ENCODE measurements at places on chromosomes 4 and X.

DNA sequence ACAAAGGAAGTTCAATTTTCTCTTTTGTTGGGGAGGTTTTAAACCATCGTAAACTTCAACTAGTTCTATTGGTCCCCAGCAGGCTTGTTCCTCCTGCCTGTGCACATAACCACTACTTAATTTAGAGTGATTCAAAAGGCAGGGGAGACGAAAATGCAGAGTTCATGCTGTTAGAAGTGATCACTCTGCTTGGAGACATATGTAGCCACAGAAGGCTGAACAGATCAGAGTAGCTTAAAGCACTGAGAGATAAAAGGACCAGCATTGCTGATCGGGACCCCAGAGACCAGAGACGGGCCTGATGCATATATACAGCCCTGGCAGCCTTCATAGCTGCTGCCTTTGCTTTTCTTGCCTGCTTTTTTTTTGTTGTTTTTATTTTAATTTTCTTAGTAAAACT, 662.0 kb upstream of the CPEB2 start:
- DNase-seq = no peak

DNA sequence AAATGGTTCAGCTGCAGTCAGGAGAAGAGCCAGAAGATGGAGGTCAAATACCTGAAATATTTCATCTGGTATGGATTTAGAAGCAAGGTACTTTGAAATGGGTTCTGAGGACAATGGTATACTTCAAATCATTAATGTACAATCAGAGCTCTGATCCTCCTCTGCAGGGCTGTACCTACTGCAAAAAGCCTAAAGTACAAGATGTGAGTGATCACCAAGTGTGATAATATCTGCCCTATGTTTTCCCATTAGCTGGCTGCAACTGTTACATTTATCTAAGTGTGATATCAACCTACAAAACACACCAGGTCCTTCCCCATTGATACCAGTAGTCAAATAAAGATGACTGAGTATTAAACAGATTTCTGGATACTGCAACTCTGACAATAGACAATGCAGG, 25.1 kb downstream of the HDX start:
- no peak for DNase-seq

- no peak for DNase-seq
Measured at GRCh38 chrX:44927398-44927797, 54.4 kb downstream of the KDM6A start.

DNA sequence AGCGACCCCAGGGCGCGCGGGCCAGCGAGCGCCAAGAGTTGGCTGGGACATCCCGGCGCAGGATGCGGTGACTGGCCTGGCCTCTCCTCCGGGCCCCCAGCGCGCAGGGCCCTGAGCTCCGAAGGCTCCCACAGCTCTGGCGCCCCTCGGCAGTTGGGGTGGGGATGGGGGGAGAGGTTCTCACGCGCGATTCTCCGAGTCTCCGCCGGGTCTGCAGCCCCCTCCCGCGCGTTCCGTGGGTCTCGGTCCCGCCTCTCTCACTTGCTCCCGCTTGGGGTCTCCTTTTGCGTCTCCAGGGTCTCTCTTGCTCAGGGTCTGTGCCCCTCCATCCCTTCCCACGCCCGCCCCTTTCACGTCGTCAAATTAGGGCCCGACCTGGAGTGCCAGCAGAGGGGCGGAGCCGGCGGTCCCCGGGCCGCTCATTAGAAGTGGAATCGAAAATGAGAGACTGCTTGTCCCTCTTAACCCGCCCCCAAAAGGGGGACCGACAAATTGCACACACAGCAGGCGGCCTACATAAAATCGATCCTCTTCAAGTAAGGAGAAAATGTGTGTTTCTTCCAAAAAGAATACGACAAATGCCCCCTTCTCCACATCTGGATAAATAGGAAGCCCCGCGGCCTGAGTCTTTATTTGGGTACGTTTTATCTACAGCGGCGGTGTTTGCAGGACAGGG, 877 bp upstream of the NKX1-1 start:
- no peak for DNase-seq

DNA sequence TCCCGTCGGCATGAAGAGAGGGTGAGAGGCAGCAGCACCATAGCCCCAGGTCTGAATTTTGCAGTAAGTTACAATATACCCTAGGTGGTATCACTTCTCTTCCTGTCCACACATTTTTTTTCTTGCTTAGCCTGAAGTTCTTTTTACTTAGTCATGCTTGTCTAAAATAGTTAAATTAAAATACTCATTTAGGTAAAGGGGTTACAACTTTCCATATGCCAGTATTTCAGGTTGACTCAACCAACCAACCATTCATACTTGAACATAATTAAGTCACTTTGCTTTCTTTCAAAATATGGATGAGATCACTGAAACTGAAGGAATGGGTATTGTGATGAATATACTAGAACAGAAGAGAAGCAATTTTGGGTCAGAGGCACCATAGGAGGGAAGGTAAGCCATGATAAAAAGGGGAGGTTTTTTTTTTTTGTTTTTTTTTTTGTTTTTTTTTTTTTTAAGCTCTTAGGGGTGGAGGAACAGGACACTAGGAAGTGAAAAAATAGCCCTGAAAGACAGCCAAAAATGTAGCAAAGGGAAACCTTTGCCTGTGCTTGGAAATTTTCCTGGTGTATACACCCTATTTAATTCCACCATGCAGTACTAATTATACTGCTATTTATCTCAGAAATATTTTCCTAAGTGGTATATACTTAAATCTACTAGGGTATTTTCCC, 41.8 kb downstream of the RPS6KA3 start:
- DNase-seq = no peak

DNA sequence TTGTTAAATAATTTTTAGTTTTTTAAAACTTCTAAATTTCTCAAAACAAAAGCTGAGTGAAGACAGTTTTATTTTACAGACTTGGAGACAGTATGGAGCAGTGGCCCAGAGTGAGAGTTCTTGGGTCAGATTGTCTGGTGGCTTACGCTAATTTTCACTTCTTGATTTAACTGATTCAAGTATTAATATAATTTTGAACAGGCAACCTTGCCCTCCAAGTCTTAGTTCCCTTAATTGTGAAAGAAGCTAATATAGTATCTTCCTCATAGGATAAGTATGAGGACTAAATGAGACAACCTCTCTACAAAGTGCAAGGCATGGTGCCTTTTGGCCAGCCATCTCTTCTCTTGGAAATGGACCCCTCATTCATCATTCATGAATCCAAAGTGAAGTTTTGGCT, 25.4 kb downstream of the ATP7A start:
- no peak for DNase-seq

DNA sequence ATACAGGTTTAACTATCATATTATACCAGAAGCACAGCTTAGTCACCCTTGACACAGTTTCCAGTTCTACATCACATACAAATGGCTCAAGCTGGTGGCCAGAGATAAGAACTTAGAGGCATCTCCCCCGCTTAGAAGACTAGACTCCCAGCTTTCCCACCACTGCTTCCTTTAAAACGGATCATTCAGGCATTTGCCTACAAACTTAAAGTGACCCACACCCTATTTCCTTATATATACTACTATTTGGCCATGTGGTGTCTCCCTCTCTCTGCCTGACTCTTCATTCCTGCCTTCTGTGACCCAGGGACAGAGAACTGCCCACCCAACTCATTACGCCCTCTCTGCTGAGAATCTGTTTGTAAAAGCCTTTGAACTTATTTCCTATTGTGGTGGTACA, 781.2 kb upstream of the DIAPH2 start:
- DNase-seq = peak; percentile 87

DNA sequence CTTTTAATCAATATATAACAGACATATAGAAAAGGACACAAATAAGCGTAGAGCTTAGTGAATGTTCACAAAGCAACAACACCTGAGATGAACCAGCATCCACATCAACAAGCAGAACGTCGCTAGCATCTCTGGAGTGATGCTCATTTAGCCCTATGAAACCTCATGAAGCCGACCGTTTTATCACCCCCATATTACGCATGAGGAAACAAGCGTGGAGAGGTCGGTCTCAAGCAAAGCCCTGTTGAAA, 524 bp upstream of the RPS3A start:
- no peak for DNase-seq

DNA sequence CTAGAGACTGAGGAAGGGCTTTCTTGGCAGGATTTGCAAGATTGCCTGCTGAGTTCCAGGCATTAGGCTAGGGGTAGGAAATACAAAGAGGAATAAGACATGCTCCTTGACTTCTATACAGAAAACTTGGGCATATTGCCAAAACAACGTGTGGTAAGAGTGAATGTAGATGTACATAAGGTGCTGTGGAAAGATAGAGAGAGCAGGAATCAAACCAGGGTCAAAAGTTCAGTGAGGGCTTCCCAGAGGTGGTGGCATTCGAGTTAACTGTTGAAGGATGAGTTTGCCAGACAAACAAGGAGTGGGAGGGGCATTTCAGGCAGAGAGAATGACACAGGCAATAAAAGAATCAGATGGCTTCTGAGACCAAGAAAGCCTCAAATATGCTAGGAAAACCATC, 187.9 kb downstream of the KDR start:
- peak; percentile 9 for DNase-seq

GRCh38 chr4:3241898-3242524, 6.9 kb upstream of the MSANTD1 start:
- no peak for DNase-seq

- no peak for DNase-seq
Measured at GRCh38 chr4:183506389-183506735, 1.5 kb downstream of the ING2 start.

DNA sequence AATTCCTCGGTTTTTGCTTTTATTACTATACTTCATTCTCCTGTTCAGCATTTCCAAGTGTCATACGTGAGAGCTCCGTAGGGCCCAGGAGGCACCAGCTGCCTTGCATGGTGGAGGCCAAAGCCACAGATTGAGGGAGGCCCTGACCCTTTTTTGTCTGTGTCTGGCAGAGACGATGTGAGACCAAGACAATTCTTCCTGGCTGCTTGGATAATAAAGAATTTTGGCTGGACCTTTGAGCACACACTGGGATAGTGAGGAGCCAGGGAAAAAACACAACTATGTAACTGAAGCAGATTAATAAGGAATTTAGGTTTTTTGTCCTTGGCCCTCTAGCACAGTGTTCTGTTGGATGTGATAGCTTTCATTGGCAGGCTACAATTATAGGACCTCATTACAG, 161.0 kb downstream of the CPXCR1 start:
- DNase-seq = no peak

DNA sequence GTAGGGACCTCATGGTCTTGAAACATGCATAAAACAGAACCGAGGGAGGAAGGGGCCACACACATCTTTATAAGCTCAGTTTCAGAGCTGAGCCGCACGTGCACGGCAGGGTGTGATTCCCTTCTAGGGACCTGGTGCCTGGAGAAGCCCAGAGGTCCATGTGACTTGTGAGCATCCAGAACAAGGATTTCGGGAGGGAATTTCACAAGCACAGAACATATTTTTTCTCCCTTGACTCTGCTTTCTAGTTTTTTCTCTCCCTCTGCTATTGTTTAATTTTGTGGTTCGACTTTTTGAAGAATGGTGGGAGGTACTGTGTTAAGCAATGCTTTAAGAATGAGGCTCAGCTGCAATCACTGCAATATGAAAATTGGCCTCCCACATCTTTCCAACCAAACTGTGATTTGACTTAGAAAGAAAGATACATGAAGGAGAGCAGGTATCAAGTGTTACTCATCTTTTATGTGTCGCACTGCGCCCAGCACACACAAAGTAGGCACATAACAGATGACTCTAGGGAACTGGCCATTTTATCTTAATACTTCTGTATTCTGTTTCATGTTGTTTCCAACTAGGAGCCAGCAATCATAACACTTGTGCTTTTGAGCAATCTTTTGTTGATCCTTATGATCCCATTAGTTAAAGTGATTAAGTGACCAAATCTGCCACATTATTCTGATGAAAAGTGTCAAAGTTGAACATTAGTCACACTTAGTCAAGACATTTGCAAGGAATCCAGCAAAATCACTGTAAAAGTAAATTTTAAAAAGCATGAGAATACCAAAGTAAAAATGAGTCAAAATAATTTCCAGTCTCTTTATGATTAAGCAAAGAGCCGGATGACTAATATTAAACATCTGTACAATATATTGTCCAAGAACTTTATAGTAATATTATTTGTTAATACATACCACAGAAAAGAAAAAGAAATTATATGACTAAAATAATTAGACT, 86.4 kb downstream of the SHISA3 start:
- DNase-seq = no peak

GRCh38 chr4:71415491-71415890, 76.7 kb downstream of the SLC4A4 start:
- DNase-seq = no peak

GRCh38 chr4:83413676-83414075, 41.9 kb downstream of the HELQ start:
- peak; percentile 4 for DNase-seq

GRCh38 chrX:40508560-40508959, 72.2 kb upstream of the ATP6AP2 start:
- DNase-seq = no peak

DNA sequence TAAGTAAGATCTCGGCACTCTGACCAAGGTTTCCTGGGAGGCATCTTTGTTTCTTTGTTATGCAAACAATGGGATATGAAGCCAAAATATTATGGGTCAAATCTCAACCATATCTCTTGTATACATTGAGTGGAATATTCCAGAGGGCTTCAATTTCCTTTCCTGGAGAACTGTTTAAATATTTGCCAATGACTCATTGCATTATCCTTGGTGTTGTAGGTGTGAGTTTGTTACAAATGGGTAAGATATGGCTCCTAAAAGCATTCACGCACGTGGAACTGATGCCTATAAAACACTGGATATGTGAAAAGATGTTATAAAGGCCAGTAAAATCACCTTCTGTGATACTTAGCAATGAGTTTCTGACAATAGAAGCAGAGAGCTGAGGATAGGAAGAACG, 150.5 kb upstream of the WDR1 start:
- DNase-seq = no peak

GRCh38 chr4:24102621-24103020, 212.8 kb upstream of the PPARGC1A start:
- DNase-seq = no peak

- DNase-seq = peak; percentile 19
Measured at GRCh38 chrX:136710325-136710951, 62.5 kb downstream of the CD40LG start.

- no peak for DNase-seq
Measured at GRCh38 chr4:68871809-68872642, 56.2 kb downstream of the UGT2B10 start.

DNA sequence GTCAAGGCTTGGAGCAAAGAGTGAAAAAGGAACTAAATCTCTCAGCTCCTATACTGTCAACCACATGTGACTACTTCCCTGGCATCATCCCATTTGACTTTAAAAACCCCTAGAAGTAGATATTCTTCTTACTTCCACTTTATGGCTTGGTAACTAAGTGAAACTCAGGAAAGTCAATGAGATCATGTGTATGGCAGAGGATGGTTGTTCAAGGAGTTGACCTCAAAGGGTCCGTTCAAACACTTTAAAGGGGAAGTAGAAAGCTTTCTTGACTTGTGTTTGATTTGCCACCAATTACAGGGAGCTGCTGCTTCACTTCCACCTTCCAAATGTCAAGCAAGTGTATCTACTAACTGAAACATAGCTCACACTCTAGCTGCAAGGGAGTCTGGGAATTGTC, 187.2 kb downstream of the RAB28 start:
- no peak for DNase-seq

GRCh38 chrX:23732704-23733103, 10.4 kb downstream of the ACOT9 start:
- no peak for DNase-seq

GRCh38 chrX:138886769-138887168, 175.3 kb upstream of the FGF13 start:
- no peak for DNase-seq

- DNase-seq = no peak
Measured at GRCh38 chrX:34598362-34598761, 58.7 kb downstream of the TMEM47 start.

- no peak for DNase-seq
Measured at GRCh38 chr4:137510557-137511265, 21.6 kb downstream of the PCDH18 start.

GRCh38 chr4:166012129-166013030, 139.3 kb downstream of the TLL1 start:
- DNase-seq = no peak

- peak; percentile 91 for DNase-seq
Measured at GRCh38 chr4:163195247-163195765, 28.6 kb upstream of the NAF1 start.

All from erythroblast (primary cell).